Chondrocyte (in vitro differentiated cells): ENCODE measurements at places on chromosomes 2 and 18.

DNA sequence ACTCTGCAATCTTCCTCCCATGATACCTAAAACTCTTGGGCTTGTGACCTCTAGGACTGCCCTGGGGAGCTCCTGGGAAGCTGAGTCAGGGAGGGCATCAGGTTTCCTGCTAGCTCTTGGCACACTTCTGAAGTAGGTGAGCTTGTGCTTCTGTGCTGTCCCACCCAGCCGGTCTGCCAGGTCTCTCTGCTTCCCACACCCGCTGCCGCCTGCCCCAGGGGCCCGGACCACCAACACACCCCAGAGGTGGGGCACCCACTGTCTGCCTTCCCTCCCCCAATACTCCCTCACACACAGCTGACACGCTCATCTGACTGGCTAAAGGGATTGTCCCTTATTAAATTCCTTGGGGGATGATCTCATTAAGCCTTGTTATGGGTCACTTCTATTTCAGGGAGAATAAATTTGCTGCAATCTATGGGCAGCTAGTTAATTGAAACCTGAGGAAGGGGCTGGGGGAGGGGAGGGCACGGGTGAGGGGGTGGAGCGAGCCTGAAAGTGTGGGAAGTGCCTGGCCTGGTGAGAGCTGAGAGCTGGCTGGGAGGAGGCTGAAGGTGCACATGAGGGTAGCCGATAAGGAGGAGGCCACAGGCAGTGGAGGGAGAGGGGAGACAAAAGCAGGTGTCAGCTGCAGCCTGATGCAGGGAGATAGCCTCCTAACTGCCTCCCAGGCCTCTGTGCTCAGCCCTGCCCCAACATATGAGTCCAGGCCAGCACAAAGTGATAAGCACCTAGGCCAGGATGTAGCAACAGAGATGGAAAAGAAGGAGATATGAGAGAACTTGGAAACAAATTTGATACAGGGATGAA, 48.8 kb downstream of the HAUS1 start:
- H3K4me1 ChIP-seq = peaks cover 50% of the 10 kb centered on the region
- no peak overlapping the region for H3K4me3 ChIP-seq
- no peak for DNase-seq
- no peaks in the 10 kb centered on the region for H3K36me3 ChIP-seq
- H3K27me3 ChIP-seq = no peaks in the 10 kb centered on the region

DNA sequence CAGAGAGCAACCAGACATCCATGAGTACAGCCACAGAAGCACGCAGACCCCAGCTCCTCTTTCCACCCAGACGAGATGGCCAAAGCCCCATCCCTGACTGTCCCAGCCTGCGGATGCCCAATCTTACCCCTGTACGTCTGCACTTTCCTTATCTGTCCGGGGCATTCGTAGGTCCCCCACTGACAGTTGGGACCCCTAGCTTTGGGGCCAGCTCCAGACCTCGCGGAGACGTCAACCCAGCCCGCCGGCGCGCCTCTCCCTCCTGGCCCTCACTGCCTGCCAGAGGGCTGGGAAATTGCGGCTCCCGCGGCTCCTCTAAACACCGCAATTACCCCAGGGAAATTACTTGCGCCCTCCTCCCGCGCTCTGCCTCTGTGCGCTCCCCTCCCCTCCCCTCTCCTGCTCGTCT, 2.3 kb downstream of the ECEL1 start:
- no peaks in the 10 kb centered on the region for H3K36me3 ChIP-seq
- peaks cover 51% of the 10 kb centered on the region for H3K27me3 ChIP-seq
- peaks cover 7% of the 10 kb centered on the region for H3K4me1 ChIP-seq
- H3K4me3 ChIP-seq = no peak overlapping the region

- DNase-seq = no peak
- H3K27ac ChIP-seq = no peak overlapping the region
- no peak overlapping the region for H3K4me3 ChIP-seq
- peaks cover 1% of the 10 kb centered on the region for H3K36me3 ChIP-seq
Measured at GRCh38 chr18:45503990-45504389, 111.3 kb upstream of the SLC14A2 start.

GRCh38 chr2:25339791-25340180, 1.9 kb downstream of the DNMT3A start:
- peak overlapping the region; percentile 54 for H3K4me3 ChIP-seq
- no peaks in the 10 kb centered on the region for H3K4me1 ChIP-seq
- H3K27ac ChIP-seq = no peak overlapping the region
- H3K27me3 ChIP-seq = no peaks in the 10 kb centered on the region

GRCh38 chr2:230749111-230749510, 36.5 kb downstream of the CAB39 start:
- H3K4me3 ChIP-seq = no peak overlapping the region
- peak overlapping the region; percentile 65 for H3K27ac ChIP-seq
- peaks cover 16% of the 10 kb centered on the region for H3K4me1 ChIP-seq
- no peak for DNase-seq

- H3K36me3 ChIP-seq = peaks cover 8% of the 10 kb centered on the region
- H3K4me1 ChIP-seq = no peaks in the 10 kb centered on the region
- no peak overlapping the region for H3K27ac ChIP-seq
- no peak for DNase-seq
- no peak overlapping the region for H3K4me3 ChIP-seq
Measured at GRCh38 chr2:105915005-105915558, 170.4 kb downstream of the NCK2 start.

GRCh38 chr2:164692114-164692513, 70.8 kb upstream of the GRB14 start:
- peaks cover 32% of the 10 kb centered on the region for H3K36me3 ChIP-seq
- H3K4me1 ChIP-seq = peaks cover 4% of the 10 kb centered on the region
- H3K27me3 ChIP-seq = no peaks in the 10 kb centered on the region
- DNase-seq = no peak

- no peak for DNase-seq
- H3K27me3 ChIP-seq = no peaks in the 10 kb centered on the region
- H3K4me1 ChIP-seq = peaks cover 32% of the 10 kb centered on the region
- H3K4me3 ChIP-seq = no peak overlapping the region
Measured at GRCh38 chr2:171149171-171149938, 11.3 kb downstream of the TLK1 start.
